ENCODE measurements at places on chromosomes 7 and 10.

DNA sequence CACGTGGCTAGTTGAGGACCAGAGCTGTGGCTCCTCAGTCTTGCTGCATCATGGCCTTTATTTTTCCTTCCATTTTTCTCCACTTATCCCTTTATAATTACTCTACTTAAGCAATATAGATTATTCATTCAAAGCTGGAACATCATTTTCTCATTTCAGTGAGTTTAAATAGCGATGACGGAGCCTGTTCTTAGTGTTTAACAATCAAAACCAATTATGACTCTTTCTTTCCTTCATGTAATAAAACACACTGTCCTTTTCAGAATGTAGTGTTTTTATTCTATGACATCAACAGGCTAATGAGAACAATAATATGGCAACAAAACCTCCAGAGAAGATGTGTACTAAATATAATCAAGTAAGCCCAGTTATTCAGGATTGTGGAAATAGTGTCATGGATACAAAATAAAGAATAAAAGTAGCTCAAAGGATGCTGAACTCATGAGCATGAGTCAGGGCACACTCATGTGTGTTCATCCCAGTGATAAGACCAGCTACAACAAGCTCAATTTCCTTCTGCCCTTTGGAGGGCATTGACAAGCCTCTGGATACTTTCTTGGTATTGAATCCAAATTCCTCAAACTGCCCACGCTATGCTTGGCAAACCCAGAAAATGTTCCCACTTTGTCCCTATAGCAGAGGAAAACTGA, 188.4 kb downstream of the CYP26A1 start:
- DNase-seq, result no peak

DNA sequence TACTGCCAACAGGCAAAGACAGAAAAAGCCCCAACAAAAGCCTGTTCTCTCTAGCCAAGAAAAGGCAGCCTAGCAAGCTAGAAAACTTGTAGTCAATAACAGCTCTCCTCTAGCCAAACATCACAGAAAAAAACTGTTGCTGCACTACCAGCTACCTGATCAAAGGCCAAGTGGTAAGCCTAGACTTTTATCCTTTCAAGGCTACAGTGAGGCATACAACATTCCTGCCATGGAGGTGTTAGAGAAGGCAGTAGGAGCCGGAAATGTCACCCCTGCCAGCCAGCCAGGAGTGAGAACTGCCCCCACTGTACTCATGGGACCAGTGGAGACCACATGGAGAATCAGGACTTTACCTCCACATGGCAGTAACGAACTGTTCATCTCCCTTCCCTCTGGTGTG, 31.2 kb downstream of the CCDC126 start:
- DNase-seq, result no peak

- DNase-seq, result no peak
Observed at GRCh38 chr7:98203261-98203963, 7.8 kb upstream of the BHLHA15 start.

DNA sequence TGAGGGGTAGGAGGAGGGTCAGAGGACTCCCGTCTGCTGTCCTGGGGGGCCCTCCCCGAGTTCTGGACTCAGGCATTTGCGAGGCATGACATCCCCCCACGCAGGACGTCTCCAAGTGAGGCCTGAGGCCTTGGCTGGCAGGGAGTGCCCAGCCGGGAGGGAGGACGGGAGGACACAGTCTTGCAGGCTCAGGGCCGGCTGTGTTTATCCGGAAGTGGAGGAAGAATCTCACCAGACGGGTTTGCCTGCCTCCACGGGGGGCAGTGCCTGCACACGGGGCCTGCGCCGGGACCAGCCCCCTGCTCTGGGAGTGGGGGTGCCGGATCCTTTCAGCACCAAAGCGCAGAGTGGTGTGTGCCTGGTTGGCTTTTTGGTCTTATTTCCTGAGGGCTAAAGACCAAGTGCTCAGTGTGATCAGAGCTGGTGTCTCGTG, 10.9 kb downstream of the PWWP2B start:
- DNase-seq, result no peak

GRCh38 chr7:116395141-116395791, 104.3 kb upstream of the CAV2 start:
- no peak for DNase-seq

DNA sequence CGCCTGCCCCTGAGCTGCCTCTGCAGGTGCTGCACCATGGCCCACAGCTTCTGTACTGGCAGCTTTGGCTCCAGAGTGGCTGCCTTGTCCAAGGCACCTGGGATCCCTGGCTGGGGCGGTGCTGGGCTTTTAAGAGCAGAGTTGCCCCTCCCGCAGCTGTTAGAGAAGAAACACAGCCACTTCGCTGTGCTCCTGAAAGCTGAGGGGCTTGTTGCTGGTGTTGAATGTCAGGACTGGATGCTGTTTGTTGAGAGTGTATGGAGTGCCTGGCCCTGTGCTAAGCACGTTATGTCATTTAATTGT, 6.2 kb downstream of the FAM241B start:
- no peak for DNase-seq

GRCh38 chr7:41238851-41239331, 464.0 kb downstream of the INHBA start:
- DNase-seq, result no peak

GRCh38 chr7:11524476-11525397, 307.3 kb downstream of the THSD7A start:
- no peak for DNase-seq

GRCh38 chr7:99380823-99381663, 6.5 kb downstream of the ARPC1B start:
- peak; percentile 90 for DNase-seq

GRCh38 chr7:44394112-44394447, 68.7 kb upstream of the CAMK2B start:
- no peak for DNase-seq

GRCh38 chr10:117631276-117632145, 89.0 kb downstream of the EMX2 start:
- no peak for DNase-seq

- DNase-seq, result no peak
Observed at GRCh38 chr7:111235709-111236108, 144.8 kb downstream of the LRRN3 start.

GRCh38 chr10:1281405-1281782, 225.2 kb downstream of the WDR37 start:
- no peak for DNase-seq

- no peak for DNase-seq
Observed at GRCh38 chr10:17196045-17196444, 5.4 kb downstream of the TRDMT1 start.

DNA sequence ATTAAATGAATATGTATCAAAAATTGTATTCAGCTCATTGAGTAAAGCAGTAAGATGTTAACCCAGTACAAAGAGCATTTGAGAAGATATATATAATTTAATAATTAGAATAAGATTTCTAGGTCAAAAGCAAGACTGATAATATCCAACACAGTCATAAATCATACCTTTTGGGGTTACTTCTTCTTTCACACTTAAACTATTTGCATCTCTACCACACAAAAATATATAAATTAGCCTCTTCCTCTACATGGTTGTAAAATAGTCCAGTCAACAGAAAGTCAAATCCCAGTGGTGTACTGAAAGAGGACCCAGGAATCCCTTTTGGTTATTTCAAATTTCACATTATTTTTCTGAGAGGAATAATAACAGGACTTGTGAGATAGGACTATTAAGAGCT, 204.6 kb upstream of the INHBA start:
- no peak for DNase-seq

DNA sequence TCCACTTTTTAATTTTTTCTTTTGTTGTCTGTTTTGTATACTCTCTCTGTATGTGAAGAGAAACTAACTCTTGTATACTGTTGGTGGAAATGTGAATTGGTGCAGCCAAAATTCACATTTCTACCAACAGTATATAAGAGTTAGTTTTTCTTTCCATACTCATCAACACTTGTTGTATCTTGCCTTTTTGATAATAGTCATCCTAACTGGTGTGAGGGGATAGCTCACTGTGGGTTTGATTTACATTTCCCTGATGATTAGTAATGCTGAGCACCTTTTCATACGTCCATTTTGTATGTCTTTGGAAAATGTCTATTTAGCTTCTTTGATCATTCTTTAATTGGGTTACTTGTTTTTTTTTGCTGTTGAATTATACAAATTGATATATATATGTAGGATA, 375.5 kb upstream of the IGFBP3 start:
- no peak for DNase-seq

GRCh38 chr10:120503689-120504088, 46.7 kb downstream of the PLPP4 start:
- DNase-seq, result no peak

DNA sequence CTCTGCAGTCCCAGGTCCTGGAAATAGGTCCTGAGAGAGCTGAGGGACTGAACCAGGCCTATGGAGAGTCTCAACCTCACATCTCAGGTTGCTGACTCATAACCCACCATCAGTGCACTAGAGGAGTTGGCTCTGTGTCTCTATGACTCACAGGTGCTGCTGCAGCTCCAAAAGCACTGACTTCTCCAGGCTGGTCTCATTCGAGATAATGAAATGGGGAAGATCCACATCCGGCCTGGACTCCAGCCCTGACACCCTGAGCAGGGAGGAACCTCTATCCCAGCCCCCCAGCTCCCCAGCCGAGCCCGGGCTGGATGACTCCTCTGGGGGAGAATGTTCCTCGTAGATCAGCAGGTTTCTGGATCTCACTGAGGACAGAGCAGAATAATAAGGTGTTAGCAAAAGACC, 35.5 kb upstream of the DGKI start:
- DNase-seq, result no peak

DNA sequence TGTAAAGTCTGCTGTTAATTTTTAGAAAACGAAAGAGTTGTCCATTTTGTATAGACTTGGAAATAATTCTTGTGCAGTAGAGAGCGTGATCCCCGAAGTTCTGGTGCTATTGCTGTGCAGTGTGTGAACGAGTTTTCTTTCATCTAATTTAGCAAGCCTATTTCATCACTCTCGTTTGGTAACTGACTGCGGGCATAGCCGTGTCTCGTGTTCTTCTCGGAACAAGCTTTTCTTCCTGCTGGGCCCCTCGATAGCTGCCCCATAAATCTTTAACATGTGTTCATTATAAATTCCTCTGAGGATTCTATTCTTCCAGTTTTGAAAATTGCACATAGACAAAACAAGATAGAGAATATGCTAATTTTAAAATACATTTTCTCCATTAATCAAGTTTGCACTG, 622.0 kb upstream of the PFKP start:
- no peak for DNase-seq

GRCh38 chr10:118698421-118698820, 56.3 kb downstream of the CACUL1 start:
- DNase-seq, result no peak

DNA sequence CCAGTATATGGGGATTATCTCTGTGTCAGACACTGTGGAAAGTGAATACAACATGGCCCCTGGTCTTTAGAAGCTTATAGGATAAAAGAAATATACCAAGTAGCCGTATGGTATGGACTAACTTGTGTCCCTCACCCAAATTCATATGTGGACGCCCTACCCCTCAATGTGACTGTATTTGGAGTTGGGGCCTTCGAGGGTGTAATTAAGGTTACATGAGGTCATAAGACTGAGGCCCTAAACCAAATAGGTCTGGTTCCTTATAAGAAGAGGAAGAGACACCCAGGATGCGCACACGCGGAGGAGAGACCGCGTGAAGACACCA, 36.3 kb downstream of the ASB13 start:
- DNase-seq, result no peak

DNA sequence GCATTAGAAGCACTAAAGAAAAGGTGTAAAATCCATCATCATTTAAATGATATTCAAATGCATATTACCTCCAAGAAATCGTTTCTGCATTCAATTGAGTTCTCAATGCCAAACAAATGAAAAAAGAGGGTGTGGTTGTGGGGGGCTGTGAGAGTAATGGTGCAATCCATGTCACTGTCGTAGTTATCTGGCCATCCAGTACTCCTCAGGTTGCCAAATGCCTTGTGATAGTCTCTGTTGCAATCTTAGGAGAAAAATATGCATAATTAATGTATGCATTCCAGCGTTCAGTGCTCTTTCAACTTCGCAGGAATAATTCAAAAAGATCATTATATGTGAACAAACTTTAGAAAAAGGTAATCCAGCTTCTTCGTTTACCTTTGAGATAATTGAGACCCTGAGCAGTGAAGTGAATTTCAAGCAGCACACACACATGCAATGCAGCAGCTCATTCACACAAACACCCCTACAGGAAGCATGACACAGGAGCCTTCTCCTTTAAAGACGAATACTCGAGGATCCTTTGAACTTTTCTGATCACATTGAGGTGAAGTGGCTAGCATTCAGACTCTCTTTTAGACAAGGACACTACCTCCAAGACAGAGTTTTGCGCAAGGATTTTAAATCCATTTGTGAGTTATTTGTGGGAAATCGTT, 73.4 kb downstream of the OR13A1 start:
- DNase-seq, result no peak

DNA sequence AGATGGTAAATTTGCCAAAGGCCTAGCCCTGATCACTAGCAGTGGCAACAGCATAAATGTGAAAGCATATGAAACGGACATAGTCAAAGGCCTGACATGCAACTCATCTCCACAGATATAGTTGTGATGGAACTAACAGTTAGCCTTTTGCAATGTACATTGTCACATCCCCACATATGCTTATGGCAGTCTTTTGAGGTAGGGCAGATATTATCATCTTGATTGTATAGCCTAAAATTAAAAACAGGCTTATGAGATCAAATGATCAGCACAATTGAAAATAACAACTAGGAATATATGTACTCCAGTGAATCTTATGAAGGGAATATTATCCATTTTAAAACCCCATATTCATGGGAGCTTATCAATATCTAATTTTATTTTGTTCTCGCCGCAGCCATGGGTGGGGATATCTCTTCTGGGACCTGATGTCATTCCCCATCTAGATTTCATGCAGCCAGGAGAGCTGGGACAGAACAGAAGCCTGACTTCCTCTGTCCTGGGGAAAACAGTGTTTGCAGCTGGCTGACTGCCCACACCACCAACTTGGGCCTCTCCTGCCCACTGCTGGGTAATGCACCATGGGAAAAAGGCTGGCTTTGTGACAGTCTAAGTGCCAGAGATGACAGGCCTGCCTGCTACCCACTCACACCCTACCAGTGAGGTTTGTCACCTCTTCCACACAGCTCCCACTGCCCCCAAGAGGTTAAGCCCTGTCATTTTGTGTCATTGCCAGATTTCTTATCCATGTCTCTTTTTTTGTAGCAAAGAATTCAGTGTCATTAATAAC, 180.2 kb upstream of the FZD1 start:
- DNase-seq, result no peak

GRCh38 chr7:137276189-137276588, 67.3 kb downstream of the PTN start:
- no peak for DNase-seq

DNA sequence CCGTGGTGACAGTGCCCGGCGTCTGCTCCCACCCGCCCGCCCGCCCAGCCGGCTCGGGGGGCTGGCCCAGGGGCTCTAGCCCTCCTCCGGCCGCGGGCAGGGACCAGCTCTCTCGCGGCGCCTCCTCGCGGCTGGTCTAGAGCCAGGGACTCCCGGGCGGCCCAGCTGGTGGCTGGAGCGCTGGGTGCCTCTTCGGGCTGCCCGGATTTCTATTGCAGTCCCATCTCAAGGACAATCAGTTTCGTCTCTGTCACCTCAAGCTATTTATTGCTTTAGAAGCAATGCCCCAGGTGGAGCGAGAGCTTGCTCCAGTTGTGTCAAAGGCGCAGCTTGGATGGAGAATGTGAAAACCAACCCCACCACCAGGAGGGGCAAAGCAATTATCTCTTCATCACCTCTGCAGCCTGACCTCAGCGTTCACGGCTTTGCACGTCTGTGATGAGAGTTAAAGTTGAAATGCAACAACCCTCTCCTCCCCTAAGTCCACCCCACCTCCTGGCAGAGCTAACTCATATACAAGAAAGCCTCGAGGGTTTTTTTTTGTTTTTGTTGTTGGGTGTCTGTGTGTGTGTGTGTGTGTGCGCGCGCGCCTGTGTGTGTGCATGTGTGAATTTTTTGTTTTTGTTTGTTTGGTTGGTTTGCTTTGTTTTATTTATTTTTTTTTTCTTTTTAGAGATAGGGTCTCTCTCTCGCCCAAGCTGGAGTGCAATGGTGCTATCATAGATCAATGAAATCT, at the start of gene ITGA8:
TSS of gene ITGA8 (minus strand) at position 24 of the 736 bp plus-strand sequence. CDS start 151 bp downstream, outside the sequence.
- peak; percentile 14 for DNase-seq
